Purkinje cell (primary cell): ENCODE measurements at places on chromosomes 4 and X. TPM values are rescaled to one million over a fixed set of nuclear protein-coding genes. Genes with fewer than 3 reads are reported as not detected.

The CXXC4 gene
- polyA plus RNA-seq, result 5.4 and 13.9 TPM in 2 replicates

The ARHGEF38 gene
- polyA plus RNA-seq, result 0.65 TPM in 1 of 2 replicates, not detected in the other

The NALF2 gene
- polyA plus RNA-seq, result 0.60 and 1.5 TPM in 2 replicates

The INTU gene
- 10.2 and 10.6 TPM in 2 replicates for polyA plus RNA-seq

The MTMR8 gene
- 0.15 TPM in 1 of 2 replicates, not detected in the other for polyA plus RNA-seq

The F9 gene
- not detected in 2 replicates for polyA plus RNA-seq

The PTCHD1 gene
- polyA plus RNA-seq, result 5.9 and 6.7 TPM in 2 replicates

The IL1RAPL1 gene
- polyA plus RNA-seq, result 26.5 and 27.3 TPM in 2 replicates

The GABRE gene
- 0.42 TPM in 1 of 2 replicates, not detected in the other for polyA plus RNA-seq

The CDS1 gene
- polyA plus RNA-seq, result 222 and 257 TPM in 2 replicates

The CHRDL1 gene
- 97.4 and 106 TPM in 2 replicates for polyA plus RNA-seq

The OTC gene
- polyA plus RNA-seq, result 0.15 TPM in 1 of 2 replicates, not detected in the other

The CLCN5 gene
- polyA plus RNA-seq, result 0.36 and 0.38 TPM in 2 replicates

The TMPRSS11A gene
- 0.60 and 1.2 TPM in 2 replicates for polyA plus RNA-seq
